ENCODE measurements at places on chromosomes 2 and 18.
A peak's percentile ranks its signal among the peaks of the same experiment; 100 is the strongest.

GRCh38 chr2:20404950-20405349 is 41.9 kb upstream of the RHOB start:
- no peak for DNase-seq

DNA sequence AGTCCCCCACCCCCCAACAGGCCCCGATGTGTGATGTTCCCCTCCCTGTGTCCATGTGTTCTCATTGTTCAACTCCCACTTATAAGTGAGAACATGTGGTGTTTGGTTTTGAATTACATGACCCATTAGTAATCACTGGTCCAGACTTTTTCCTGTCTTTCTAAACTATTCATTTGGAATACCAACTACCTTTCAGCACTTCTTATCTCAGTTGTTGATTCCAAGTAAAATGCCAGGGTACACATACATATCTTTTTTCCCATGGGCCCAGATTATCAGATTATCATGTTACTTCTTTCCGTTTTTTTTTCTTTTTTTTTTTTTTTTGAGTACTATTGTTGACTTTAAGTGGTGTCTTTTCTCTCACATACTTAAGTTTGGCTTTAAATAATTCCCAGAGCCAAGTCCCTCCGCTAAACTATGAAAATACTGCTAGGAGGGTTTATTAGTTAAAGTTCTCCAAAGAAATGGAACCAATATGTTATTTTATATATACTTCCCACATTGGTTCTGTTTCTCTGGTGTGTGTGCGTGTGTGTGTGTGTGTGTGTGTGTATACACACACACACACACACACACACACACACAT is 389.3 kb downstream of the IRS1 start:
- no peak for DNase-seq

GRCh38 chr2:176122683-176123410 is at the start of gene HOXD9:
TSS of gene HOXD9 (plus strand) at chr2:176122719. CDS start at chr2:176122769, 50 bp downstream.
- no peak for DNase-seq

DNA sequence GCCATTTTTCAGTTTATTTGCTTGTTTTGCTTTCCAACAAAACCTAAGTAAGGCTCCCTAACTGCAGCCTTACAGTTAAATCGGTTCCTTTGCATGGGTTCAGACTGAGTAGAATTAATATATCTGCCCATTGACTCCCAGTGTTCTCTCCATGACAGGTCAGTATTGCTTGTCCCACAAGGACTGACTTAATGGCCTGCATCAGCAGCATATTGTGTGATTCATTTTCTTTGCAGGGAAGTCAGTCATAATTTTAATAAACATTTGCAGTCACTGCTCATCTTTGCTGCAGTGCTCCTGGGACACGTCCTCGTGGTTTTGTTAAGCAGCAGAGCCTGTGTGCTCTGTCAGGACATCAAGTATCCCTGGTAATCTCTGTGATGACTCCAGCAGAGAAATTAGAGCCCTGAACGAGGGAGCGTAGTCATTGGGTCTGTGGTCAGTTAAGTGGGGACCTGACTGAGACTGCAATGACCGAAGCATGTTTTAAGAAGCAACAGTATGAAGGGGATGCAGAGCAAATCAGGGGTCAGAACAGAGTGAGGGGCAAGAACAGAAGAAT is 93.3 kb downstream of the CDH20 start:
- DNase-seq = no peak

GRCh38 chr2:66682476-66682875 is 247.6 kb downstream of the MEIS1 start:
- no peak for DNase-seq

DNA sequence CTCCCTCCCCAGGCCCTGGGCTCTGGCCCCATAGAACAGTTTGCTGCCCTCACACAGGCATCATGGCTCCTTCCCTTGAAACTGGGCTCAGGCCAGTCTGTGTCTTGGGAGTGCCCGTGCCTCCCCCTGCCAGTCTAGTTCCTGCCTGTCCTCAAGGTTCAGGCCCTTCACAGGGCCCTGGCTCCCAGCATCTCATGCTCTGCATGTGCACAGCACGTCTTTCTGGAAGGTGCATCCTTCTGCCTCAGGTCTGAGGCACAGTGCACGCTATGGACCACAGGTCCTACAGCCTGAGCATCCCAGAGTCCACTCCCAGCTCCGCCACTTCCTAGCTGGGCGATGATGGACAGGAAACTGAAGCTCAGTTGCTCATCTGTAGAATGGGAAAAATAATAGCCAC is 35.6 kb upstream of the FOSL2 start:
- DNase-seq = no peak

GRCh38 chr18:24930971-24931370 is 421.0 kb downstream of the ZNF521 start:
- no peak for DNase-seq

DNA sequence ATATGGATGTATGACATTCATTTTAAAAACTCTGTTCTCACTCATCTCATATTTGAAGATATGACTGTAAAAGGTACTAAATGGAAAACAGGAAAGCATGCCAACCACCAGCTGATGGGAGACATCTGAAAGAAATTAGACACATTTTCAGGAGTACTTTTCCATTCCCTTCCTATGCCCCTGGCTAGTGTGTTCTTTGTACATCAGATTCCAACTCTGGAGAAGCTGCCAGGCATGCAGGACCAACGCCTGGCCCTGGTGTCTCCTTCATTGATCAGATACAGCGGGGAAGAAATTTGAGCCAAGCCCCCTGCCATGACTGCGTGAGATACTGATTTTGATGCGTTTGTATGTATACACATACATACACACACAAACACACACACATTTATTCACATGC is 599.0 kb upstream of the SYT4 start:
- no peak for DNase-seq

- DNase-seq = no peak
Observed at GRCh38 chr2:56448403-56449001, 264.7 kb downstream of the CCDC85A start.

DNA sequence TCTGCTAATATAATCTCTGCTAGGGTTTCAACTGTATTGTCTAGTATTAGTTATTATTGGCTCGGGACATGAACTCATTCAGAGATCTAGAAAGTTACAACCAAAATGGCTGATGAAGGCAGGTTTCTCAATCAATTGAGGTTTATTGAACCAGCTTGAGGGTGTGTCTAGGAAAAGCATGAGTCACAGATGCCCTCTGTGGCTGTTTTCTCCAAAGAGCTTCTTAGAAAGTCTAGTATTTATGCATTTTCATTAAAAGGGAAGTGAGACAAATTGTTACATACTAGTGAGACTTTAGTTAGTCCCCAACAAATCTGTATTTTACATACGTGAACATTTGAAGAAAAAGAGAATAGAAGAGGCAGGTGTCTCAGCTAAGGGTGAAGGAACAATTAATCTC is 23.0 kb upstream of the RTTN start:
- DNase-seq = no peak

- DNase-seq = no peak
Observed at GRCh38 chr2:224077773-224078507, 38.9 kb upstream of the SERPINE2 start.

GRCh38 chr2:24909555-24910177 is 10.4 kb downstream of the ADCY3 start:
- DNase-seq = no peak

GRCh38 chr2:188952901-188953300 is 21.3 kb upstream of the COL3A1 start:
- DNase-seq = no peak

- peak; percentile 87 for DNase-seq
Observed at GRCh38 chr2:26184555-26185303, 11.8 kb downstream of the GAREM2 start.

DNA sequence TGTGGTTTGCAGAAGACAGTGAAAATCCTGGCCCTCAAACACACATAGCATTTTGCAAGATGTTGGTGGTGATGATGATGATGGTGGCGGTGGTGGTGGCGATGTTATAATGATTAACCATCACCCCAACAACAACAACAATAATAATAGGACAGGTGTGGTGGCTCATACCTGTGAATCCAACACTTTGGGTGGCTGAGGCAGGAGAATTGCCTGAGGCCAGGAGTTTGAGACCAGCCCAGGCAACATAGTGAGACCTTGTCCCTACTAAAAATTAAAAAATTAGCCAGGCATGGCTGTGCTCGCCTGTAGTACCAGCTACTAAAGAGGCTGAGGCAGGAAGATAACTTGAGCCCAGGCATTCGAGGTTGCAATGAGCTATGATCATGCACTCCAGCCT is 3.8 kb downstream of the VIT start:
- no peak for DNase-seq

- no peak for DNase-seq
Observed at GRCh38 chr2:129240061-129240460, 739.4 kb upstream of the RAB6C start.

DNA sequence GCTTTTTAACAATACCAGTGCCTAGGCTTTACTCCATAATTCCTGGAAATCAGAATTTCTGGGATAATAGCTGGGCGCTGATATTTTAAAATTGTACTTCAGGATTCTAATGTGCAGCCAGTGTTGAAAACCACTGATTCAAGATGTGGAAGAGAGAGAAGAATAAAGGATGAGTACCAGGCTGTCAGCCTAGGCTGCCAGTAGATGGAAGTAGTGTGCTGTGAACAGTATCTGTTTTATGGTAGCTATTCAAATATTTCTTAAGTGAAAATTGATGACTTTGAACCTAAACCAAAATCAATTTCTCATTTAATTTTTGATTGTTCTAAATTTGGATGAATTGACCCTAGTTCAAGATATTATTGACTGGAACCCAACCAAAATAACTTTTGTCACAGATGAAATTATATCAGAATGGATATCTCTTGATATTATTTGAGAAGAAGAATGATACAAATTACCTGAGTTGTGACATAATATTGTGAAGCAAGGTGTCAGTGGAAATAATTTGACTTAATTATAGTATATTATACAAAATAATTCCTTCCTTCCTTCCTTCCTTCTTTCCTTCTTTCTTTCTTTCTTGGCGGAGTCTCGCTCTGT is 88.0 kb downstream of the COMMD1 start:
- DNase-seq = no peak

Measured in right lobe of liver (tissue), 6 donors.